ENCODE measurements at places on chromosomes 1 and 21.
A peak's percentile ranks its signal among the peaks of the same experiment; 100 is the strongest.

DNA sequence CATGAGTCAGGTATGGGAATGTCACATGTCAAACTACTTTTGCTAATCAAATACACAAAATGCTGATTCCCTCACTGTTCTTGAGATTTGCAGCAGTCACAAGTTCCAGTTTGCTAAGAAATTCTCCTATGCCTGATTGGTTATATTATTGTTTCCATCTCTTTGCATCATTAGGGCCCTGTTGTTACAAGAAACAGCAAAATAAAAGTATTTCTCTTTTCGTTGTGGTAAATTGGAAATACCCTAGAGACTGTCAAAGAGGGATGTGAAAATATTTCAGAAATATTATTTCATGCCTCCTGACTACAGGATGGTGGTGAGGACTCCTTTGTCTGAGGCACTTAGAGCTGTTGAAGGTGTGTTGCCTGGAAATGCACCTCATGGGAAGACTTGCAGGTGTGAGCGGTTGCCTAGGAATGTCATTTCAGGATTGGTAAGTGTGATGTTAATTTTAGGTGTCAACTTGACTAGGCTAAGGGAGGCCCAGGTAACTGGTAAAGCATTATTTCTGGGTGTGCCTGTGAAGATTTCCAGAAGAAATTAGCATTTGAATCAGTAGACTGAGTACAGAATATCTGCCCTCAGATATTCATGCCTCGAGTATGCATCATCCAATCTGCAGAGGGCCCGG, 117.4 kb downstream of the ROR1 start:
- DNase-seq: peak; percentile 8

- no peak for DNase-seq
Measured at GRCh38 chr21:44484498-44485253, 29.4 kb downstream of the LRRC3 start.

GRCh38 chr1:156815307-156815826, 1.3 kb downstream of the SH2D2A start:
- DNase-seq: no peak

DNA sequence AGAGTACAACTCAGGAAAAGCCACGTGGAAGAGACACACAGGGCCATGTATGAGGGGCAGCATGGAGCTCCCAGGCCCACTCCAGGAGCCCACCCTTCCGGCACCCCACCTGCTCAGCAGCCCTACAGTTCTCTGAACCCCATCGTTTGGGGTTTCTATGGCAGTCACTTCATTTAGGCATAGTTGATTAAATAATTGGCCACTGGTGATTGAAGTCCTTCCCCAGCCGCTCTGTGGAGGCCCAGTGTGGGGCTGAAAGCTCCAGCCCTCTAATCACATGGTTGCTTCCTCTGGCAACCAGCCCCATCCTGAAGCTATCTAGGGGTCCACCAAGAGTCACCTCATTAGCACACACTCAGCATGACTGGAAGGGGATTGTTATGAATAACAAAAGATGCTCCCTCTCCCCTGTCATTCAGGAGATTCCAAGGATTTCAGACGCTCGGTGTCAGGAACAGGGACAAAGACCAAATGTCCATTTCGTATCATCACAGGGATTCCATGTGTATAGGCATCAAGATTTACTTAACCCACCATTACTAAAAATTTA, 12.2 kb upstream of the S100A7A start:
- DNase-seq: no peak

- peak; percentile 58 for DNase-seq
Measured at GRCh38 chr1:191174298-191174697, 696.6 kb upstream of the BRINP3 start.

DNA sequence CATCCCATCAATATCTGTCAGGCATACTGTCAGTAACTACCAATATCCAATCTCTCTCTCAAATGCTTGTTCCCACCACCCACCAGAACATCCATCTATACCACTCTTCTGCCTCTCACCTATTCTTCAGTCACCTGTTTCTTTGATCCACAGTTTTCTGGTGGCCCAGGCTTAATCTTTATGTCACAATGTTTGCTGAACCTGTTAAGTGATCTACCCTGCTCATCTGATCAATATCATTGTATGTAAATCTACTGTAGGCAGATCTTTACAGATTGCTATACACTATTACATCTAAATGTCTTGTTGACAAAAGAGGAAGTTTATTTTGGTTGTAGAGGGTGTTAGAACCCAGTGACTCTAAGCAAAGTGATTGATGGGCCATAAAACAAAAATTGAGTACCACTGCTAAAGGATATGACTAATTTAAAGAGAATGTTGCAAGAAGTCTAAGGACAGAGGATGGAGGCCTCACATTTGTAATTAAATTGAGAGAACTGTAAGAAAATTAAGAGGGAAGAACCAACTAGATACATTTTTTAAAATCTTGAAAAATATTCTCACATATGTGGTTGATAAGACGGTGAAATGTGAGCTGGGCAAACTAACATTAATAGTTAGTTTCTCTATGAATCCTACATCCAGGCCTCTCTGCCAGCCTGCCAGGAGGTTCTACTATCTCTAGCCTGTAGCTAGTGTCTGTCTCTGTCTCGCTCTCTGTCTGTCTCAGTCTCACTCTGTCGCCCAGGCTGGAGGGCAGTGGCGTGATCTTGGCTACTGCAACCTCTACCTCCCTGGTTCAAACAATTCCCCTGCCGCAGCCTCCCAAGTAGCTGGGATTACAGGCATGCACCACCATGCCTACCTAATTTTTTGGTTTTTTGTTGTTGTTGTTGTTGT, 34.1 kb downstream of the EGLN1 start:
- no peak for DNase-seq

DNA sequence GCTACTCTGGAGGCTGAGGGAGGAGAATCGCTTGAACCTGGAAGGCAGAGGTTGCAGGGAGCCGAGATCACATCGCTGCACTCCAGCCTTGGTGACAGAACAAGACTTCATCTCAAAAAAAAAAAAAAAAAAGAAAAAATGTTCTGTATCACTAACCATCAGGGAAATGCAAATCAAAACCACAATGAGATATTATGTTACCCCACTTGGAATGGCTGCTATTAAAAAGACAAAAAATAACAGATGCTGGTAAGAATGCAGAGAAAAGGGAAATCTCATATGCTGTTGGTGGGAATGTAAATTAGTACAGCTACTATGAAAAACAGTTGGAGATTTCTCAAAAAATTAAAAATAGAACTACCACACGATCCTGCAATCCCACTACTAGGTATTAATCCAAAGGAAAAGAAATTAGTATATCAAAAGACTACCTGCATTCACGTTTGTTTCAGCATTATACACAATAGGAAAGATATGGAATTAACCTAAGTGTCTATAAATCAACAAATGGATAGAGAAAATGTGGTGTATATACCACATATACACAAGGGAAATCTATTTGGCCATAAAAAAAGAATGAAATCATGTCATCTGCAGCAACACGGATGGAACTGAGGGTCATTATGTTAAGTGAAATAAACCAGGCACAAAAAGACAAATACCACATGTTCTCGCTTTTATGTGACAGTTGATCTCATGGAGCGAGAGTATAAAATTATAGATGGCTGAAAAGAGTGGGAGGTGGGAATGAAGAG, 62.6 kb downstream of the ABL2 start:
- DNase-seq: no peak

GRCh38 chr1:239761509-239761908, 330.2 kb upstream of the FMN2 start:
- DNase-seq: no peak

DNA sequence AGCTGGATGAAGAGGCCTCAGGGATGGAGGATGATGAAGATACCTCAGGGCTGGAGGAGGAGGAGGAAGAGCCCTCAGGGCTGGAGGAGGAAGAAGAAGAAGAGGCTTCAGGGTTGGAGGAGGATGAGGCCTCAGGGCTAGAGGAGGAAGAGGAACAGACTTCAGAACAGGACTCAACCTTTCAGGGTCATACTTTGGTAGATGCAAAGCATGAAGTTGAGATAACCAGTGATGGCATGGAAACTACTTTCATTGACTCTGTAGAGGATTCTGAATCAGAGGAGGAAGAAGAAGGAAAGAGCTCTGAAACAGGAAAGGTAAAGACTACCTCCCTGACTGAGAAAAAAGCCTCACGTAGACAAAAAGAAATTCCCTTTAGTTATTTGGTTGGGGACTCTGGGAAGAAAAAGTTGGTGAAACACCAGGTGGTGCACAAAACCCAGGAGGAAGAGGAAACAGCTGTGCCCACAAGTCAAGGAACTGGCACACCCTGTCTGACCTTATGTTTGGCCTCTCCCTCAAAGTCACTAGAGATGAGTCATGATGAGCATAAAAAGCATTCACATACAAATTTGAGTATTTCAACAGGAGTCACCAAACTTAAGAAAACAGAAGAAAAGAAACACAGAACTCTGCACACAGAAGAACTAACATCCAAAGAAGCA, 15.4 kb downstream of the L1TD1 start:
- no peak for DNase-seq

DNA sequence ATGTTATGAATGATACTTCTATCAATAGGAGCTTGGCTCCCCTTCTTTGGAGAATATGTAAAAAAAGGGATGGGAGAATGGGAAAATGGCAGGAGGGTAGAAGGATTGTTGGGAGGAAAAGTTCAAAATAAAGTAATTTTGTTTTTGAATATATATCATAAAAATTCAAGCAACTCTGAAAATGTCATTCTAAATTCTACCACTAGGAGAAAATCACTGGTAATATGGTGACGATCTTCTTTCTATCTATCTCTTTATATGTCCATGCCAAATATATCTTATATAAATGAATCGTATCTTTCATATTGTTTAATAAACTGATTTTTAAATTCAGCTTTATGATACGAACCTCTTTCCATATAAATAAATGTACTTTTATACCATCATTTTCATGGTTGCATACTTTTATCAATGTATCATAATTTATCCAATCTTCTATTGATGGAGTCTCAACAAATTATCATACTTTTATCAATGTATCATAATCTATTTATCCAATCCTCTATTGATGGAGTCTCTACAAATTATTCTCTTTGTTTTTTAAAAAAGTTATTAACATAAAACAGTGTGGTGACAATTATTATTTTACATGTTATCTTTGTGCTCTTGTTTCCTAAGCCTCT, 73.7 kb upstream of the MARK1 start:
- no peak for DNase-seq

GRCh38 chr1:43952731-43953346, 6.1 kb downstream of the IPO13 start:
- no peak for DNase-seq

- no peak for DNase-seq
Measured at GRCh38 chr21:46634427-46634826, 1.0 kb upstream of the PRMT2 start.

GRCh38 chr1:39509360-39510009, 18.0 kb downstream of the BMP8A start:
- peak; percentile 54 for DNase-seq

DNA sequence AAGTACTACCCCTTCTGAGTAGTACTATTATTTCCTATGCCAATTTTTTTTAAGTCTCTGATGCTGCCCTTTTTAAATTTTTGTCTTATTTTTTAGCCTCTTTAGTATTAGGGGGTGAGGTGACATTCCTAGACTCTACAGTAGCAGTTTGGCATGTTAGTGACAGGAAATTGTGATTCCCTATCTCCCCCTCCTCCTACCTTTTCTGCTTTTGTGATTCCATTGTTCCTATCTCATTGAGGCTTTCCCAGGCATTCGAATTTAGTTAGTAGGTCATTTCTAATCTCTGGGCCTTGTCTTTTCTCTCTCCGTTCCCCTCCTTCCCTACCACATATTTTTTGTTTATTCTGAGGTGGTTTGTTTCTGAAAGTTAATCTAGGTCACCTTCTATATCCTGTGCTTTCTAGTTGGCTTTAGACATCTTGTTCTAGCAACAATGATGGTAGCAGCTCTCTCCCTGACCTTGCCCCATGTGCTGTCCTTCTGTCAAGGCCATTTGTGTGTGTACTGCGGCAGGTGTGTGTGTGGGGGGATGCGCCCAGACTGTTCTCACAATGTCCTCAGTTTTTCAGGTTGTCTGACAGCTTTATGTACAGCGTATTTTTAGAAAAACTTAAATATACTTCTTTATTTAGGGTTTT, 21.5 kb downstream of the SEMA6C start:
- no peak for DNase-seq

GRCh38 chr1:12179676-12180075, 12.9 kb downstream of the TNFRSF1B start:
- DNase-seq: no peak

DNA sequence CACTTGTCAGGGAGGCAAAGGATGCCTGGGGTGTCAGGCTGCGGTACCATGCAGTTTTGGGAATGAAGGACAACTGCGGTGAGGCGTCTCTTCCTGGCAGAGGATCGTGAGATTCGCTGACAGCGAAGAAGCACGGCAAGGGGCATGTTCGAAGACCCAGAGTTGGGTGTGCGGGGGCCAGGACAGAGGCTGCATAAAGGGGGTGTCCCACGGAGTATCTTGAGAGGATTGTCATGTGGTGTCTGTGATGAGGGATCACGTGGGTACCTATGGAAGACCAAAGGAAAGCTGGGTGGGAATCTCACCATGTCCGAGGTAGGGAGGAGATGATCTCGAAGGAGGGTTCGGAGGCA, 372 bp downstream of the SLC25A44 start:
- no peak for DNase-seq

DNA sequence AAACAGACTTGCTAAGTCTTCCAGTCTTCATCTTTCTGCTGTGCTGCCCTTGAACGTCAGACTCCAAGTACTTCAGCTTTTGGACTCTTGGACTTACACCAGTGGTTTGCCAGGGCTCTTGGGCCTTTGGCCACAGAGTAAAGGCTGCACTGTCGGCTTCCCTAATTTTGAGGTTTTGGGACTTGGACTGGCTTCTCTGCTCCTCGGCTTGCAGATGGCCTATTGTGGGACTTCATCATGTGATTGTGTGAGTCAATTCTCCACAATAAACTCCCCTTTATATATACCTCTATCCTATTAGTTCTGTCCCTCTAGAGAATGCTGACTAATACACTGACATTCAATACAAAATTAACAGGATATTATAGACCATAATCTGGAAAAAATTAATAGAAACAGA, 628.1 kb downstream of the PLPP3 start:
- DNase-seq: no peak

GRCh38 chr1:15975358-15975804, 520 bp downstream of the ZBTB17 start:
- peak; percentile 23 for DNase-seq

DNA sequence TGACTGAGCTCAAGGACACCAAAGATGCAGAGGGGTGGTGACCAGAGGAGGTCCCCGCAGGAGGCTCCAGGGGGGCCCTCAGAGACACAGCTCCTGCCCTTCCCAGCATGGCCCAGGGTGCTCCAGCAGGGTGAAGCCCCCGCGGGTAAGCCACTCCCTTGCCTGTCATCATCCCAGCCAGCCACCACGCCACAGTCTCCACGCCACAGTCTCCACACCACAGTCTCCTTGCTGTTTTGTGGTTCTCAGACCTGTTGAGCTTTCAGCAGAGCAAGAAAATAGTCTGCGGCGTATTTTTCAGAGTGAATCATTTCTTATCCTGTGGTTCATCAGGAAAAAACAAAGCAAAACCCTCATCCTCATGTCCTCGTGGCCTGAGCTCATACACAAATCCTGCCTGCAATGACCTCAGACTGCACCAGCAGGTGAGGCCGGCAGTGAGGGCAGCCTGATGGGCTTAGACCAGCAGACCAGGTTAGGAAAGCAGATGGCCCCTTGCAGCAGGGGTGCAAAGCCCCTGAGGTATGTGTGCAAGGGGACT, 25.7 kb upstream of the ABCG1 start:
- no peak for DNase-seq

Data from GM12878 (cell line).